Mucosa of descending colon (tissue), 3 donors: ENCODE measurements at places on chromosomes 16 and 17. TPM values are rescaled to one million over a fixed set of nuclear protein-coding genes. Genes with fewer than 3 reads are reported as not detected.
A peak's percentile ranks its signal among the peaks of the same experiment; 100 is the strongest.

GRCh38 chr17:57941384-57942370, 13.5 kb downstream of the CUEDC1 start:
- DNase-seq = no peak

The PRAC2 gene
- total RNA-seq = 12.4 TPM

GRCh38 chr16:57619606-57620334, 8.7 kb upstream of the ADGRG1 start:
- peak; percentile 91 for DNase-seq

- DNase-seq = no peak
These were observed 90.6 kb downstream of the DNAH3 start for GRCh38 chr16:21060027-21060510.
